ENCODE measurements at places on chromosomes 7 and 10. TPM values are rescaled to one million over a fixed set of nuclear protein-coding genes. Genes with fewer than 3 reads are reported as not detected.

LOXL4 gene
- 4.9 TPM for polyA plus RNA-seq

GRCh38 chr10:69208761-69209160, 11.4 kb upstream of the HKDC1 start:
- no peak for DNase-seq

AOC1 gene
- 77.1 TPM for polyA plus RNA-seq

GRCh38 chr7:155782466-155782865, 29.8 kb downstream of the SHH start:
- DNase-seq, result no peak

DNA sequence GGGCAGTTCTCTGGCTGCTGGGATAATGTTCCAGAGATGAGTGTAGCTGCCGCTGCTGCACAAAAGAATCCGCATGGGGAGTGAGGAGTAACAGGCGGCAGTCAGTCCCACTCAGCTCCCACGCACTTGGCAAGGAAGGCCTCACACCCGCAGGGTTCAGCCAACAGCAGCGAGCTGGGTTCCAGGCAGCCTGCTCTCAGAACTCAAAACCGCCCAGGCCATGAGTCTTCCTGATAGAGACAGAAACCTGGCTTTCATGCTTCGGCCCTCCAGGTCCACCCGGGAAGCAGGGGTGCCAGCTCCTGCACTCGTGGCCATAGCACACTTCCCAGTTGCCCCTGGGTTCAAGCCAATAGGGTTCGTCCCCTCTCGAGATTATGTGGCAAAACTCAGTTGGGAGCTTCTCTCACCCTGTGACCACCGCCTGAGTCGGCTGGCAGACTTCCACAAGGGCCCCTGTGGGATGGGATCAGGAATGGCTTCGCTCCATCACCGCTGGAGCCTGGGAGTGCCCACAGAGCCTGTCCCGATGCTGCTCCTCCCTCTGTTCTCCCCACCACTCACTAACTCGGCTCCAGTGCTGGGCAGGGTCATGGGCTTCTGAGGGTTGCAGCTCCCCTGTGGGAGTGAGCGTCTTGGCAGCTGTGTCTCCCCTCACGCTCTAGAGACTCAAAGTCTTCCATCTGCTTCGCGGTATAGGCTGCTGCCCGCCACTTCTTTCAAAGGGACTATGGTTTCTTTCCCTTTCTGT, 20.6 kb downstream of the CLRN3 start:
- no peak for DNase-seq

PRF1 gene
- polyA plus RNA-seq, result 0.82 TPM

DNA sequence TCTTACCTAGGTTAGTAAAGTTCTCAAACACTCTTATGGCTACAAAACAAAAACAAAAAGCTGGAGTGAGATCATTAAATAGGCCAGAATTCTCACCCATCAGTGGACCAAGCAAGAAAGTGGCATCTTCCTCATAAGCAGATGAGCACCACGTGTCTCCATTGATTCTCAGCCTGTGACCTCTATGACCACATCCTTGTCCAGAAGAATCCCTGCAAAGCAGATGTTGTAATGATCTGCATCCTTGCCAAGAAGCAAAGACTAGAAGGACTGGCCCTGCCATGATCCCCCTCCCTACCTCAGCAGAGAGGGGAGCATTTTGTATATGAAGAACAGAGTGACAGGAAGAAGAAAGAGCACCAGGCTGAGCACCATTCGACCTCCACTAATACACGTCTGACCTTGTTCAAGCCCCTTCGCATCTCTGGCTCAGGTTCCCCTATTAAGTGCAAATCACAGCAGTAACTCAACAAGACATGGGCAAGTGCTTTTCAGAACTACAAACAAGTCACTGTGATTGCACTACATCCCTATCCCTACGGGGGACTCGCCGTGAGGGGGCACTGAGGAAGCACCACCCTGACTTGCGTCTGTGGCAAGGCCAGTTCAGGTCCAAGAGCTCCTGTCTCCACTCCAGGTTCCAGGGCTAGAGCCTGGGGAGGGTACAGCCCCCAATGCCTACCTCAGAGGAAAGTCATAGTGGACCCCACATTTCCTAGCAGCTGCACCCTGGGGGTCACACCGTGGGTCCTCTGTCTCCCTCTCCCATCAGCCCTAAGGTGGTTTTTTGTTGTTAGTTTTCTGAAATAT, 22.2 kb upstream of the RASSF4 start:
- DNase-seq, result no peak

CRHR2 gene
- polyA plus RNA-seq, result not detected

CALHM1 gene
- polyA plus RNA-seq, result 0.07 TPM

DNA sequence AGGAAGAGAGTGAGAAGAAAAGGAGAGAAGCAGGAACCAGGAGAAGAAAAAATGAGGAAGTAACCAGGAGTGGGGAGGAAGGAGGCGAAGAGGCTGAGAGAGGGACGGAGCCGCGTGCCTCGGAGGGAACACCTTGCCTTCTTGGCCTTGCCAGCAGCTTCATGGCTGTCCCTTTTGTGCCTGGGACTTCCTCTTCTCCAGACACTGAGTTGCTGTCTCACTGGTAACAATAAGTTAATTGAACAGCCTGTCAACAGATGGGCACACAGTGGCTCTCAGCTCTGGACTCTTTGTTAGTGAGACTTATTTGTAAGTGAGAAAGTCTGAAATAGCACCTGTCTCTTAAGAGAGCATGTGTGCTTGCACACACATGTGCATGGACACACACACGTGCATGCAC, 83.2 kb downstream of the GATA3 start:
- no peak for DNase-seq

DNA sequence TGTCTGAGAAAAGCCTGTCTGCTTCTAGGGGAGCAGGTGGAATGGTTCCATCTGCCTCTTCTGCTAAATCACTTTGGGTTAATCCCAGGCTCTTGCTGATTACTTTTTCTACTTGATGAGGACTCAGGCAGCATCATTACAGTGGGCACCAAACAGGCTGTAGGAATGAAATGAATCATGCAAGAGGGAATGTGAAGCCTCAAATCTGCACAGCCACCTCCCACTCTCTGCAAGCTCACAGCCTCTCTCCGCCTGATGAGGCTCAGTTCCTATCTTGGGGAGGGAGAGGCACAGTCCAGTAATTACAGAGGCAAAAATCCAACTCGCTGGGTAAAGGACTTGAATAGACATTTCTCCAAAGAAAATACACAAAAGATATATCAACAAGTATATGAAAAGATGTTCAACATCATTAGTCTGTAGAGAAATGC, 34.0 kb downstream of the HSPA12A start:
- DNase-seq, result no peak

DNA sequence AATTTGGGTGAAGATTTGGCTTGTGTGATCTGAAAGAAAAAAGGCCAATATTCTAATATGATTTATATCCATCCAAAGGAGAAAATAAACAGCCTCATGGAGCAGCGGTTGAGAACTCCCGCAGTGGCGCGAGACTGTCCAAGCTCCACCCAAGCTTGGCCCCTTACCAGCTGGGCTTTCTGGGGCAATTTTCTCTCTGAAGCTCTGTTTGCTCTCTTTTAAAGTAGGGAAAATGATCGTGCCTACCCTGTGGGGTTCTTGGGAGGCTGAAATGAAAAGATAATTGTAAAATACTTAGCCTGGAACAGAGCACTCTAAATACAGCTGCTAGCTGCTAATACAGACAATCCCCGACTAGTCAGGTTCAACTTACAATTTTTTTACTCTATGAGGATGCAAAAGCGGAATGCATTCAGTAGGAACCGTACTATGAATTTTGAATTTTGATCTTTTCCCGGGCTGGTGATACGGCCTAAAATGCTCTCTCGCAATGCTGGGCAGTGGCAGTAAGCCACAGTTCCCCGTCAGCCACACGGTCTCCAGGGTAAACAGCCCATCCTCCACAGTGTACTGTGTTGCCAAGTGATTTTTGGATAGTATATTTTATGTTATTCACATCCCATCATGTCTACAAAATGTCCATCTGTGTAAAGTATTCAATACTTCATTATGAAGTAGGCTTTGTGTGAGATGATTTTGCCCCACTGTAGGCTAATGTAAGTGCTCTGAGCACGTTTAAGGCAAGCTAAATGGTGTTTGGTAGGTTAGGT, 137.7 kb downstream of the CHN2 start:
- no peak for DNase-seq

VENTX gene
- polyA plus RNA-seq, result 0.04 TPM

GRCh38 chr7:25574828-25575227, 346.5 kb upstream of the NPVF start:
- no peak for DNase-seq

DNA sequence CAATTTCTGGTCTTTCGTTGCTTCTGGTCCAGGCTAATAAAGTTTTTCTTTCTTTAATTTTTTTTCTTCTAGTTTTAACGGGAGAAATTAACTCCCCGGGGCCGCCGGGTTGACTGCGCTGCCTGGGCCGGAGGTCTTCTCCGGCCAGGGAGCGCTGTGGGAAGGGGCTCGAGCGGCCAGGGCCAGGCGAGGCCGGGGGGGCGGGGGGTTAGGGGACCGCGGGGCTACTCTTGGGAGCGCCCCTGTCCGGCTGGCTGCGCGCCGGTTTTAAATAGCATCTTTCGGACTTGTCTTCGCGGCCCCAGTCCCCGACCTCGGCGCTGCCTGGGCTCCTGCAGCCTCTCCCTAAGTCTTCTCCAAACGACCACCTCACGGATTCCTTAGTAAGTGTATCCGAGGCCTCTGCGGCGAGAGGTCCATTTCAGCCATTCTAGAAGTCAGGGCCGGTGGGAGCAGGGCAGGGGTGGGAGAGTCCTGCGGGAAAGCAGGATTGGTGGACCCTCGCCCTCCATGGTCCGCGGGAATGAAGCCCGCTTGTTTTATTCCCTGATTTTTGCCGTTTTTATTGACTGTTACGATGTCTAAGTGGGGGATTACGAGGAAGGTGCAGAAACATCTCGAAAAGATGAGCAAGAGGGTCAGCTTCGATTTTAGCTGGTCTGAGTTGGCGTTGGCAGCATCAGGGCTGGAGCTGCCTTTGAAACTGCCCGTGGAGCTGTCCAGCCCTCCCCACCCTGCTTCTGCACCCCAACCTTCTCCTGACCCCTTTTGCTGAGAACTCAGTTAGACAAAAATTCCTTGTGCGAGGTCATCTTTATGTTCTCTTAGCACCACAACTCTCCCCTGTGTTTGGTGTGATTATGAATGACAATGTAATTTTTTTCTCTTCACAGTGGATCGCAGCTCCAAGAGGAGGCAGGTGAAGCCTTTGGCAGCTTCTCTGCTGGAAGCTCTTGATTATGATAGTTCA, 555 bp downstream of the PHF14 start:
- DNase-seq, result peak; percentile 29

GRCh38 chr10:6300784-6301460, 98.2 kb downstream of the PFKFB3 start:
- no peak for DNase-seq

NUTM2E gene
- polyA plus RNA-seq, result not detected

NPC1L1 gene
- 2.5 TPM for polyA plus RNA-seq

GNGT1 gene
- polyA plus RNA-seq, result 0.24 TPM

EPHB6 gene
- polyA plus RNA-seq, result 16.6 TPM

GRCh38 chr7:158409120-158409519, 178.5 kb downstream of the PTPRN2 start:
- DNase-seq, result no peak

DNA sequence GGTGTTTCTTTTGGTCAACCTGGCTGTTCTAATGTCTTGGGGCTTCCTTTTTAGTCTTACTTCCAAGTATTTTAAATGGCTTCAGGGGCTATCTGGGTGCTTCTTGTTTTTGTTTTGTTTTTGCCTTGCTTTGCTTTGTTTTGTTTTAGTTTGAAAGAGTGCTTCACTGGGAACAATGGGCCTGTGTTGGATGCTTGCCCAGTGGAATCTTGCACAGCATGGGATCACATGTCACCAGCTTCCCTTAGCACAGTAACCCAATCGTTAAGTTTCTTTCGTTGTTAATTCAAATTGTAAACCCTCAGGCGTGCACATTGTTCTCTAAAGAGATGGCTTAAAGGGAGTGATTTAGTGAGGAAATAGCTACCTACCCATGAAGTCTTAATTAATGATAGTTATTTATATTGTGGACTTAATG, 8.9 kb downstream of the COL17A1 start:
- peak; percentile 54 for DNase-seq

IL15RA gene
- 1.2 TPM for polyA plus RNA-seq

GRCh38 chr7:32458025-32458424, 32.2 kb downstream of the LSM5 start:
- DNase-seq, result no peak

GRCh38 chr10:7697426-7697825, 5.7 kb upstream of the ITIH2 start:
- DNase-seq, result no peak

- no peak for DNase-seq
Measured at GRCh38 chr10:480498-480927, 209.0 kb downstream of the DIP2C start.

Data from right renal cortex interstitium (tissue), 3 donors.